ENCODE measurements at places on chromosomes 6 and 20. TPM values are rescaled to one million over a fixed set of nuclear protein-coding genes. Genes with fewer than 3 reads are reported as not detected.

DNA sequence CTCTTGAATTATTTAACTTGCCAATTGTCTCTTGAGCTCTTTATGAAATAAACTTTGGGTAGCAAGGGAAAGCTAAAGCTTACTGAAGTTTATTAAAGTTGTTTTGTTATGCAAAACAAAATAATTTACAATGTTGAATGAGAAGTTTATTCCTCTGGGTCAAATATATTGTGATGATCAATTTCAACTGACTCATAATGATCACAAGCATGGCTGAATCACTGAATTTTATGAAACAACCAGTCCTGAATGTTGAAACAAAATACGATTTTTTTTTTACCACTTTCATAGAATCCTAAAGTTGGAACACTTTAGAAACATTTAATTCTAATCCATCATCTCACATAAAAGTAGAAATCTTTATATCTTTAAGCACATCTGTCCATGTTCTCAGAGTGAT lies 110.3 kb downstream of the RWDD2A start:
- no peak overlapping the region for H3K27ac ChIP-seq
- no peak for DNase-seq
- H3K27me3 ChIP-seq = no peaks in the 10 kb centered on the region
- H3K4me3 ChIP-seq = no peak overlapping the region
- H3K4me1 ChIP-seq = no peaks in the 10 kb centered on the region
- no peaks in the 10 kb centered on the region for H3K36me3 ChIP-seq

- H3K27me3 ChIP-seq = no peaks in the 10 kb centered on the region
- no peaks in the 10 kb centered on the region for H3K4me1 ChIP-seq
- no peak overlapping the region for H3K4me3 ChIP-seq
- DNase-seq = no peak
- no peak overlapping the region for H3K27ac ChIP-seq
Observed at GRCh38 chr6:55281215-55281614, 46.1 kb upstream of the GFRAL start.

GRCh38 chr6:42417641-42418112 lies 34.0 kb downstream of the TRERF1 start:
- no peak overlapping the region for H3K27ac ChIP-seq
- no peak for DNase-seq
- no peaks in the 10 kb centered on the region for H3K36me3 ChIP-seq
- no peaks in the 10 kb centered on the region for H3K27me3 ChIP-seq

DNA sequence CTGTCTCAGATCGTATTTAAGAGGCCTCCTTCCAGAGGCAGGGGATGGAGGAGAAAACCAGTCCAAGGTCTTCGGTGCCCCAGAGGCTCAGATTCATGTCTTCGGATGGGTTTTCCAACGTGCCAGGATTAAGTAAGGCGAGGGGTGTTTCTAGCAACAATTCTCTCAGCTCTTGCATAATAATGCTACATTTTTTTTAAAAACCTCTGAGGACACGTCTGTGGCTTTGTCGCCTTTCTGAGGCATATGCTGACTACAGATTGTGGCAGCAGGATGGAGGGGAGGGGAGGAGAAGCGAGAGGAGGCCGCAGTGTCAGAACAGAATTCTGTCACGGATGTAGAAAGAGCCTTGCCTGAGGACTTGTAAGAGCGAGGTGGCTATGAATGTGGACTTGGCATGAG lies 17.7 kb upstream of the CCDC167 start:
- no peaks in the 10 kb centered on the region for H3K36me3 ChIP-seq
- peak overlapping the region; percentile 17 for H3K4me3 ChIP-seq
- H3K27ac ChIP-seq = no peak overlapping the region
- H3K27me3 ChIP-seq = no peaks in the 10 kb centered on the region

GRCh38 chr6:71392276-71392675 lies 103.7 kb downstream of the OGFRL1 start:
- no peak overlapping the region for H3K4me3 ChIP-seq
- DNase-seq = no peak
- no peaks in the 10 kb centered on the region for H3K36me3 ChIP-seq
- H3K27ac ChIP-seq = no peak overlapping the region

GRCh38 chr6:11427723-11428245 lies 109.8 kb upstream of the TMEM170B start:
- H3K4me3 ChIP-seq = no peak overlapping the region
- H3K36me3 ChIP-seq = no peaks in the 10 kb centered on the region
- peak overlapping the region; percentile 68 for H3K27ac ChIP-seq
- DNase-seq = no peak
- H3K27me3 ChIP-seq = no peaks in the 10 kb centered on the region

- H3K36me3 ChIP-seq = no peaks in the 10 kb centered on the region
- peaks cover 10% of the 10 kb centered on the region for H3K4me1 ChIP-seq
- H3K27me3 ChIP-seq = no peaks in the 10 kb centered on the region
- no peak overlapping the region for H3K27ac ChIP-seq
- no peak overlapping the region for H3K4me3 ChIP-seq
Observed at GRCh38 chr6:157688275-157688959, 134.6 kb upstream of the SNX9 start.

GRCh38 chr6:74277777-74278186 lies 581.8 kb downstream of the CD109 start:
- no peaks in the 10 kb centered on the region for H3K36me3 ChIP-seq
- H3K4me3 ChIP-seq = no peak overlapping the region
- no peaks in the 10 kb centered on the region for H3K27me3 ChIP-seq
- DNase-seq = no peak
- no peak overlapping the region for H3K27ac ChIP-seq

DNA sequence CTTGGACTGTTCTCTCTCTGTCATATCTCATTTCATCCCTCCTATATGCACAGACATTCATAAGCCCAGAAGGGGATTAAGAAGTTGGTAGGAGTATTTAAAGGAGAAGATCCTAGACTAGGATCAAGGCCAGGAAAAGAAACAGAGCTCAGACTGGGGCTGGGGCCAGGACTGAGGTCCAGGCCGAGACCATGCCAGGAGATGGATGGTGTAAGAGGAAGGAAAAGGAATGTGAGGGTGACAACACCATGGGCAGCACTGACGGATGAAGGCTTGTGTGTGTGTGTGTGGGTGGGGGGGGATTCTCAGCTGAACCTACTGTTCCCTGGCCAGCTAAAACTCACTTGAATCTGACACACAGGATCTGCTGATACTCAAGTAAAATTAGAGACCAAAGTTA lies 182.1 kb downstream of the KIF6 start:
- no peaks in the 10 kb centered on the region for H3K36me3 ChIP-seq
- H3K4me1 ChIP-seq = no peaks in the 10 kb centered on the region
- no peak overlapping the region for H3K4me3 ChIP-seq
- no peak overlapping the region for H3K27ac ChIP-seq
- no peak for DNase-seq
- no peaks in the 10 kb centered on the region for H3K27me3 ChIP-seq

GRCh38 chr20:4297127-4297826 lies 281.9 kb upstream of the RNF24 start:
- DNase-seq = no peak
- no peaks in the 10 kb centered on the region for H3K27me3 ChIP-seq
- no peaks in the 10 kb centered on the region for H3K4me1 ChIP-seq
- no peak overlapping the region for H3K4me3 ChIP-seq

- no peaks in the 10 kb centered on the region for H3K4me1 ChIP-seq
- no peaks in the 10 kb centered on the region for H3K27me3 ChIP-seq
- no peak overlapping the region for H3K27ac ChIP-seq
- no peaks in the 10 kb centered on the region for H3K36me3 ChIP-seq
- no peak overlapping the region for H3K4me3 ChIP-seq
Observed at GRCh38 chr6:80179695-80180094, 73.2 kb downstream of the BCKDHB start.

DNA sequence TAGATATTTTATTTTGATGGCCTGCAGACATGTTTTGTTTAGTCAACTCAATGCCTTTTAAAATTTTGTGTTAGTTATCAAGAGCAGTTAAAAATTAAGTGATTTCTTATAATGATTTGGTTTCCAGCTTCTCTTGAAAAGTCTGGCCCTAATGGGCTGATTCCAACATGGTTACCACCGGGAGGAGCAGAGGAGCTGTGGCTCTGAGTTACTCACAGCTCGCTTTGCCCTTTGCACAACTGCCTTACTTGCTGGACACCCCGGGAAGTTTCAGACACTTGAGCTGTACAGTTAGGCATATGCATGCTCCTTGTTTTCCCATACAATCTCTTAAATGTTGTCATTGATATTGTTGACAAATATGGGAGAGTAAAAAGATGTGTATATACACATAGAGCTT lies 173.1 kb upstream of the MMS22L start:
- no peak for DNase-seq
- H3K27me3 ChIP-seq = no peaks in the 10 kb centered on the region
- no peaks in the 10 kb centered on the region for H3K4me1 ChIP-seq
- H3K36me3 ChIP-seq = no peaks in the 10 kb centered on the region

GRCh38 chr20:1301031-1301529 lies 27.9 kb downstream of the SDCBP2 start:
- H3K27me3 ChIP-seq = no peaks in the 10 kb centered on the region
- H3K4me3 ChIP-seq = no peak overlapping the region
- H3K27ac ChIP-seq = no peak overlapping the region
- no peaks in the 10 kb centered on the region for H3K4me1 ChIP-seq
- DNase-seq = no peak

DNA sequence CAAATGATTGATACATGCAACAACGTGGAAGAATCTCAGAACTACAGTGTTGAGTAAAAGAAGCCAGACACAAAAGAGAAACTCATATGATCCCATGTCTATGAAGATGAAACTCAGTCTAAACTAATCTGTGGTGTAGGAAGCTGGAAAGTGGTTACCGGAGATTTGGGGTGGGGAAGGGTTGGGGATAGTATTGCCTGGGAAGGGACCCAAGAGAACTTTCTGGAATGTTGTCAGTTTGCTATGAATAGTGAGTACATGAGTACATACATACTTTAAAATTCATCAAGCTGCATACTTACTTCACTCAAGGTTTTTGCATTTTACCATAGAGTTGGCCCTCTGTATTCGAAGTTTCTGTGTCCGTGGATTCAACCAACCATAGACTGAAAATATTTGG lies 106.0 kb downstream of the SAMD5 start:
- H3K4me3 ChIP-seq = no peak overlapping the region
- no peaks in the 10 kb centered on the region for H3K27me3 ChIP-seq
- no peak for DNase-seq

DNA sequence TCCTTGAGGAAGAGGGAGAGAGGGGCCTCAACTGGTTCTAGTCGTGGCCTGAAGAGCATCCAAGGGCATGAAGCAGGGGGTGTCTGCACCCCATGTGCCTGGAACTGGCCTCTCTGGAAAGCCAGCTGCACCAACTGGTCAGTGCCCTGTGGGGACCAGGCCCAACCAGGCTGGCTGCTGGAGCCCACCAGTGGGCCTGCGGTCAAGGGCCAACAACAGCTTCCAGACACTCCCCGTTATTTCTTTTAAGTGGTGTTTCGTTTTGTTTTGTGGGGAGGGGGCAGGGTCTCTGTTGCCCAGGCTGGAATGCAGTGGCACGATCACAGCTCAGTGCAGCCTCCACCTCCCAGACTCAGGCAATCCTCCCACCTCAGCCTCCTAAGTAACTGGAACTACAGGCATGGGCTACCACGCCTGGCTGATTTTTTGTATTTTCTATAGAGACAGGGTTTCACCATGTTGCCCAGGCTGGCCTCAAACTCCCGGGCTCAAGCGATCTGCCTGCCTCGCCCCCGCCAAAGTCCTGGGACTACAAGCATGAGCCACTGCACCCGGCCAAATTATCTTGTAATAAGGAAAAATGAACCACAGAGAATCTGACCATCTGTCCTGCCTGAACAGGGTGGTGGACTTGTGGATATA lies 11.9 kb upstream of the C20orf144 start:
- H3K36me3 ChIP-seq = peaks cover 12% of the 10 kb centered on the region
- H3K27me3 ChIP-seq = no peaks in the 10 kb centered on the region
- no peak for DNase-seq

DNA sequence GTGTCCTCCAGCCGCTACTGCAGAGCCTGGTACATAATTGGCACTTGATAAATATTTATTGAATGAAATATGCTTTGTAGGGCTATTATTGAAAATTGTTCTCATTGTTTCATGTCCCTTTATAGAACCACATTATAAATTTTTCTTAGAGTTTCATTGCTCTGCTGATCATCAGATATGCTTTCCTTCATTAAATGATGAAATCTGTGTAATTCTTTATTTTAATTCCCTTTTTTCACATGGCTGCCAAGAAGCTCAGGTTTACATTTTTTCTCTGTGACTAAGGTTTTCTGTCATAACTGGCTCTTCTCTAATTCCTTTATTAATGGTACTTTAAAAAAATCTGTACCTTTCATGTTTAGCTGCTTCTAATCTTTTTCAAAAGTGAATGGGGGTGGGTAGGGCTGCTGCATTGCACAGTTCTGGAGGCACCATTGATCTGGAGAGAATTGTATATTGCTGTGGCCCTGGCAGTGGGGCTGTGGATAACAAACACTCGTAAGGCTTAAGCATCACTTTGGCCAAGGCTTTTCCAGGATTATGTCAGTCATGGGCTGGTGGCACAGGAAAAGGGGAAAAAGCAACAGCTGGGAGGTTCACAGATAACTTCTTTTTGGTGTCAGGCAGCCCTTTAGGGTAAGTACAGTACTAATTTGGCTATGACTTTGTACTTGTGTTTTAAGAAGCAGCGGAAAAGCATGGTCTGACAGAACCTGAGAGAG lies 43.8 kb downstream of the ARFGEF2 start:
- peaks cover 5% of the 10 kb centered on the region for H3K36me3 ChIP-seq
- peak overlapping the region; percentile 29 for H3K27ac ChIP-seq
- no peak overlapping the region for H3K4me3 ChIP-seq

- H3K36me3 ChIP-seq = no peaks in the 10 kb centered on the region
- peaks cover 40% of the 10 kb centered on the region for H3K4me1 ChIP-seq
- peak overlapping the region; percentile 68 for H3K27ac ChIP-seq
- no peak for DNase-seq
- H3K4me3 ChIP-seq = no peak overlapping the region
Observed at GRCh38 chr6:41578217-41579087, 32.3 kb downstream of the FOXP4 start.

- H3K27ac ChIP-seq = no peak overlapping the region
- DNase-seq = no peak
- H3K36me3 ChIP-seq = no peaks in the 10 kb centered on the region
- no peaks in the 10 kb centered on the region for H3K4me1 ChIP-seq
- H3K4me3 ChIP-seq = no peak overlapping the region
Observed at GRCh38 chr6:137661601-137662000, 167.4 kb upstream of the OLIG3 start.

Gene HMGN3
- 51.9 TPM for total RNA-seq

Gene PCSK2
- total RNA-seq = not detected

Gene OTOR
- not detected for total RNA-seq

Gene DDR1
- 261 TPM for total RNA-seq

Gene GABRR2
- not detected for total RNA-seq

Gene BLCAP
- total RNA-seq = 74.0 TPM
